ENCODE measurements at places on chromosomes 5 and 9.
A peak's percentile ranks its signal among the peaks of the same experiment; 100 is the strongest.

GRCh38 chr5:92674321-92674720, 906.7 kb downstream of the NR2F1-AS1 start:
- DNase-seq: no peak

- no peak for DNase-seq
These were observed 260.5 kb upstream of the MVB12B start for GRCh38 chr9:126066131-126066530.

- DNase-seq: peak; percentile 59
These were observed 93.6 kb upstream of the TNC start for GRCh38 chr9:115211413-115212124.

DNA sequence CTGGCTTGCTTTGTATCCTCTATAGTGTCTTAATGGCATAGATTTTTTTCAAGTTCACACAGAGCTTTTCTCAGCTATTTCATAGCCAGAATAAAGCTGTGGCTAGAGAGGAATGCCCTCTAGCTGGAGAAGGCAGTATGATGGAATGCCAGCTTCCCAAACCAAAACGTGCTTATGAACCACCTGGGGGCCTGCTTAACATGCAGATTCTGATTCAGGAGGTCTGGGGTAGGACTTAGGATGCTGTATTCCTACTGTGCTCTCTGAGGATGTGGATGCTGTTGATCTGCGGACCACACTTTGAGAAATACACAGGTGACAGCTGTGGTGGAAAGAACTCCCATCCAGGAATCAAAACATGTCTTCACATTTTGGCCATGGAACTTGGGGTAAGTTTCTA, 49.9 kb upstream of the DPYSL3 start:
- no peak for DNase-seq

DNA sequence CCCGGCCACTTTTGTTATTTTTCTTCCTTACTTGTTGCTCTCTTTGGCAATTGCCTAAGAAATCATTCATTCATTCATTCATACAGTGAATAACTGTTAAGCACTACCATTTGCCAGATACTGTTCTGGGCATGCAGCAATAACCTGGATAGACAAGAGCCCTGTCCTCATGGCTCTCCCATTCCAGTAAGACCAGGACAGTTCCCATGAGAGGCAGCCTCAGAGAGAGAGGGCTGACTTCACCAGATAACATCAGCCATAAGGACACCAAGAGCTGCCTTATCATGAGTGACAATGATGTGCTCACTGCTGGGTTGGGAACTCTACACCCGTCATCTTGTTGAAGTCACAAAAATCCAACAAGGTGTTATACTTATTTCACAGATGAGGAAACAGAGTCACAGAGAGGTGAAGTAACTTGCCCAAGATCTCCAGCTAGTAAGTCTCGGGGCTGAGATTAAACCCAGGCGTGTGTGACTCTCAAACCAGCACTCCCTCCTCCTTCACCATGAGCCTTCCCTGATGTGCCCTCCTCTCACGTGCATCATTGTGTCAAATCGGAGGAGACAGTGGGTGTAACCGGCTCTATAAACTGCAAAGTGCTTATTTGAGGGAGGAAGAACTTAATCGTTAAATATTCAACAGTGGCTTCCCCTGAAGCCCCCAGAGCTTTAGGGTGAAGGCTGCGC, 61.1 kb upstream of the TBC1D2 start:
- DNase-seq: no peak

DNA sequence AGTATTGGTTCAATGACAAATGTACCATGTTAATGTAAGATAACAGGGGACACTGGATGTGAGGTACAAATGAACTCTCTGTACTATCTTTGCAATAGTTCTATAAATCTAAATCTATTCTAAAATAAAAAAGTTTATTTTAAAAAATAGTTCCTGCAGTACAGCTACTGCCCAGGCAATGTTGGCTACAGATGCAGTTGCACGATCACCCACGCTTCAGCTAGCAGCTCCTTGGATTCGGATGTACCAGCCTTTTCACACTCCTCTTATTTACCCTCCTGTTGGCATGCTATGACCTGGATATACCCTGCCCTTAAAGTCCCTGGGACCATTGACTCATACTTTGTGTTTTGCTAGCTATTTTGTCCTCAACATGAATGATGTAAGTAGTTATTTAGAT, 185.4 kb upstream of the SMARCA2 start:
- no peak for DNase-seq

GRCh38 chr5:90020575-90021538, 388.7 kb downstream of the CETN3 start:
- DNase-seq: peak; percentile 54

- no peak for DNase-seq
These were observed 383.6 kb downstream of the CCDC171 start for GRCh38 chr9:15936306-15936921.

GRCh38 chr5:139693676-139694364, 45.7 kb downstream of the CXXC5 start:
- no peak for DNase-seq

DNA sequence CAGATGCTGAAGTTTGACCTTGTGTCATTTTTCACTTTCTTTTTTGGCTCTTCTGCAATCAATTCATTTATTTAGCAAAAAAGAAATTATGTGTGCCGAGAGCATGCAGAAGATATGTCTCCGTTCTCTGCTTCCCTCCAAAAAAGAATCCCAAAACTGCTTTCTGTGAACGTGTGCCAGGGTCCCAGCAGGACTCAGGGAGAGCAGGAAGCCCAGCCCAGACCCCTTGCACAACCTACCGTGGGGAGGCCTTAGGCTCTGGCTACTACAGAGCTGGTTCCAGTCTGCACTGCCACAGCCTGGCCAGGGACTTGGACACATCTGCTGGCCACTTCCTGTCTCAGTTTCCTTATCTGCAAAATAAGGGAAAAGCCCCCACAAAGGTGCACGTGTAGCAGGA, 2.4 kb downstream of the FGFR4 start:
- DNase-seq: no peak

- DNase-seq: peak; percentile 16
These were observed 27.4 kb downstream of the LNPEP start for GRCh38 chr5:96963267-96963666.

DNA sequence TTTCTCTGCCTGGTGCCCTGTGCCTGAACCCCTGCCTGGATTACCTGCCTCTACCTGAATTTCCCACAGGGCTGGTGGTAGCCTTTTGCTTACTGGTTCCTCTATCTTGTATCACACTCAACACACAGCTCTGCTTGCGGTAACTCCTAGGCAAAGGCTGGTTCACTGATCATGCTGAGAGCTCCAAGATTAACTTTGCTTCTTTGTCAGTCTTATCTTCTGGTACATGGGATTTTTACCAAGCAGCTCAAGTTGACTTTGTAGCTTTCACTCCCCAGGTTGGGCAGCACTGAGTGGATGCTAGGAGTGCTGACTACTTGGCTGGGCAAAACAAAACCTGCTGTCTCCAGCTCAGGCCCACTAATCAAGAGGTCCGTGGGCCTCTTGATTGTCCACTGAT, 145.9 kb upstream of the GLRA1 start:
- DNase-seq: no peak

DNA sequence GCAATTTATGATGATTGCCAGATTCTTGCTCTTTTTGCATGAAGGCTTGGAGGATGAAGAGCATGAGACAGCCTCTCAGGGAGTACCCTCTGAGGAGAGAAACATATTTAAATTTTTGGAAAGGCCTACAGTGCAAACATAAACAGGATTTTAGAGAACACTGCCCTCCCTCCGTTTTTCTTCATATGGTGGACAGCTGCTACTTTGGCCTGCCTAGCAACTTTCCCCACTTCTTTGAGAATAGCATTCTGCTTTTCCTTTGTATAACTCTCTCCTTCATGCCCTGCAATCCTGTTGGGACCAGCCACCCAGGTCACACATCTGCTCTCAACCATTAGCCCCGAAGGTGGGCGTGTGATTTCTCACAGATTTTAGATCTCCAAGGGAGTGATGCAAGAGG, 20.5 kb upstream of the TXN start:
- DNase-seq: no peak

DNA sequence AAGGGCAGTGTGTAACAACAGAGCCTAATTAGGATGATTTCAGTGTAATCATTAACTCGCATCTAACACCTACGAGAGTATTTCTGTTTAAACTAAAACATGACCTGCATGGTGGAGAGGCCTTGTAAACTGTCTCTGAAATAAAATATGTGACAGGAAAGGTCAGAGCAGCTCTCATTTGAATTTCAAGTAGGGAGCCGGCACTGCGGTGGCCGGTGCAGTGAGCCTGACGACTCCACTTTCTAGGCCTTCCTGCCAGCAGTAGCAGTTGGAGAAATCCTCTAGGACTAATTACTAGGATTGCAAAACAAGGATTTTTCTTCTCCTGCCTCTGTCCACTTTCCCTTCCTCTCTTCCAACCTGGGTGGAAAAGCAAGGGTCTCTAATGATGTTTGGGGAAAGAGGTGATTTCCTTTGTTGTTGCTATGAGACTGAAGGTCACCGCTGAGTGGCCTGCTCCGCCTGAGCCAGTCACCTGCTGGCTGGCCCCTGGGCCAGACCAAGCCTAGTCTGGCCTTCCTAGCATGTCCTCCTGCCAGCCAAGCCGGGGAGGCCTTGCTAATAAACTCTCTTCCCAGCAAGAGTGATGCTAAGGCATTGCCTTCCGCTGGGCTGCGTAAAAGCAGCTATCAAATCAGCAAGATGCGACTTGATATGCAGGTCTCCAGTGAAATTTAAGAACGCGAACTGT, 245.7 kb downstream of the PSAT1 start:
- no peak for DNase-seq

DNA sequence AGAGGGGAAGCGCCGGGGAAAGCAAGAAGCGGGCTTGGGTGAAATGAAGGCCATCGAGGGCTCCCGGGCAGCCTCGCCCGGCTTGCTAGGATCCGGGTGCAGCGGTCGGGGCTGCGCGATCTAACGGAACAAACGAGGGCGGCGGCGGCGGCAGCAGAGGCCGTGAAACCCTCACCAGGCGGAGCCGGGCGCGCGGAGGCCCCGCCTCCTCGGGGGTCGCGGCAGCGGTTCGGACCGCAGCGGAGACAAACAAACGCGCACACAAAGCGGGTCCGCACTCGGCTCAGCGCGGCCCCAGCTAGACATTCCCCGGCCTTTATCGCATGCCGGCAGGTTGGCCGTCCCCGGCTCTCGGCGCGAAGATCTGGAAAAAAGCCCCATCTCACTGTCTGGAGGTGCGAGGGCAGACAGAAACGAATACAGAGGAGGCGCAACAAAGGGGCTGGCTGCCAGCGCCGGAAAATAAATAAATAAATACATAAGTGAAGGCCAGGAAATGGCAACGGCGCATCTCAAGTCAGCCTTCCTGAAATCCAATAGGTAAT, 10.5 kb upstream of the TRIM36 start:
- DNase-seq: peak; percentile 23

DNA sequence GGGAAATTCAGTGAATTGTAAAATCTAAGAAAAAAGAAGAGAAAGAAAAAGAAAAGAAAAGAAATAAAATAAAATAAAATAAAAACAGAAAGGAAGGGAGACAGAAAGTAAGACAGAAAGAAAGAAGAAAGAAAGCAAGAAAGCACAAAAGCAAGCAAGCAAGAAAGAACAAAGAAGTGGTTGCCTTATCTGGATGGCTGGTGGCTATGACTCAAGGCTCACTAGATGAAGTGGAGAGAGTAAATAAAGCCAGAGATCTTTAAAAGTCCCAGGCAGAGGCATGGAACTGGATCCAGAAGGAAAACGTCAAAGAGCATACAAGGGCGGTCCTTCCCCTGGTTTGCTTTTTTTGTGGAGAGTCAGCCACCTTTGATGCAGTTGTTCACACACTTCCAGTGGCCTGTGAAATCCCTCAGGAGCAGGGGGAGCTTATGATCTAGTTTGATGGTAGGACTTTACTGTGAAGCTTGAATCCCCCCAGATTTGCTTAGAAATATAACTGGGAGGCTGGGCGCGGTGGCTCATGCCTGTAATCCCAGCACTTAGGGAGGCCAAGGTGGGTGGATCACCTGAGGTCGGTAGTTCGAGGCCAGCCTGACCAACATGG, 176.7 kb upstream of the HMHB1 start:
- DNase-seq: no peak

DNA sequence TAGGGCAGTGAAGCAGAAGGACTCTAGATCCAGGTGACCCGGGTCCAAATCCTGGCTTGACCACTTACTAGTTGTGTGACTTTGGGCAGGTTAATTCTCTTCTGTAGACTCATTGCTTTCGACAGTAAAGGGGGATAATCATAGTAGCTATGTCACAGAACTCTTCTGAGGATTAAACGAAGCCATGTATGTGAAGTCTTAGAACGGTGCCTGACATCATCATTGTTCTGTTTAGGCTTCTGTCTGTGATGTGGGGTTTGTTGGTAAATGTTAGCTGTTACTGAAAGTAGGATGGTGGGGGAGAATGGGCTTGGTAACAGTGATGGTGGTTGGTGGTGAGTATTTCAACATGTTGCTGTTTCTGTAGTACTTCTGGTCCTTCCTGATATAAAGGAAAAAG, 73.7 kb downstream of the MAP1B start:
- DNase-seq: no peak

DNA sequence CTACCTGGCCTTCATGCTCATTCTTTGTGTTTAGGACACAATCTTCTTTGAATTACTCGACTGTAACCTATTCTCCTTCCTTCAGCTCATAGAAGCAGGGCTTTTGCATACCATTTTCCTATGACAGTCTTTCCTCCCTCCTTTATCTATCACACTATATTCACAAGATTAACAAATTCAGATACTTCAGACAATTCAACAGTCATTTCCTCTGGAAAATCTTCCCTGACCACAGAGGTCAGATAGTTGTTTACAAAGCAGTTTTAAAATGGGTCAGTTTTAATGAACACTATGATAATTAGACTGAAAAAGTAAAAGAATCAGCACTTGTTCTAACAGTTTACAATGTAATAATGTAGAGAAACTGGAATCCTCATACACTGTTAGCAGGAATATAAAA, 4.3 kb downstream of the CAAP1 start:
- no peak for DNase-seq

DNA sequence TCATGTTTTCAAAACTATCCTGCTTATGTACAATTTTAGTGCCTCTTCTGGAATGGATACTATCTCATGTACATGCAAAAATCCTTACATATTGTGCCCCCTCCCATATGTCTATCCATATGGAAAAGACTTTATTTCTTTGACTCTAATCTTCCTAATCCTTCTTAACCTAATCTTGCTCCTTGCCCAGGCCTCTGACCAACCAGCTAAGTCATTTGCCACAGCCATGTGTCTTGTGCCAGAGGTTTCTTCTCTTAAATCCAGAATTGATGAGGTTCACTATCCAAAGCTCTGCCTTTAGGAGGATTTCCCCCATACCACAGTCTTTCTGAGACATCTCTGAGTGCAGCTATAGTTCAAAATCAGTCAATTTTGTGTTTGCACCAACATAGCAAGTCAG, 68.9 kb upstream of the RNF180 start:
- DNase-seq: no peak

Measured in RPMI8226 (cell line).